ENCODE measurements at places on chromosomes 11 and 22. TPM values are rescaled to one million over a fixed set of nuclear protein-coding genes. Genes with fewer than 3 reads are reported as not detected.

Gene LGALS12
- total RNA-seq: not detected

Gene LRRC10B
- total RNA-seq: not detected

Gene CREBZF
- 37.8 TPM for total RNA-seq

Gene SLC5A4
- total RNA-seq: 2.1 TPM

Gene SYT12
- not detected for total RNA-seq

Gene OVOL1
- total RNA-seq: not detected

Gene GAL3ST1
- under 0.01 TPM for total RNA-seq

Gene TMEM126B
- 51.2 TPM for total RNA-seq

Gene SLC6A5
- not detected for total RNA-seq

Gene SLC22A12
- not detected for total RNA-seq

Gene RASGRP2
- total RNA-seq: 0.81 TPM

Gene GRM5
- 0.18 TPM for total RNA-seq

Gene CDC42BPG
- total RNA-seq: 0.18 TPM

Gene TRIM51
- total RNA-seq: not detected

Gene HBE1
- total RNA-seq: not detected

Gene MRGPRX1
- not detected for total RNA-seq

Gene NFRKB
- 17.6 TPM for total RNA-seq

Gene MPPED1
- total RNA-seq: not detected

Gene AIFM3
- total RNA-seq: 0.47 TPM

Gene PPP1R14B
- total RNA-seq: 313 TPM

Gene LSP1
- total RNA-seq: 1.5 TPM

Gene AGBL2
- total RNA-seq: 0.09 TPM

Gene SUN2
- 80.3 TPM for total RNA-seq

Gene RCOR2
- 0.36 TPM for total RNA-seq

Gene ARFGAP2
- total RNA-seq: 79.1 TPM

Gene AMOTL1
- 35.2 TPM for total RNA-seq

Gene CAVIN3
- total RNA-seq: 119 TPM

Gene MIAT
- total RNA-seq: 0.27 TPM

Gene KIAA1671
- 29.4 TPM for total RNA-seq

Gene SRPRA
- total RNA-seq: 40.0 TPM

Gene POLD3
- total RNA-seq: 11.0 TPM

Gene MPEG1
- total RNA-seq: not detected

Gene OR4A16
- total RNA-seq: not detected

Gene BTBD18
- not detected for total RNA-seq

Gene GNG3
- total RNA-seq: not detected

Gene LRRC32
- 20.5 TPM for total RNA-seq

Gene MS4A15
- total RNA-seq: not detected

Gene SNX32
- total RNA-seq: 0.38 TPM

Gene SMC1B
- not detected for total RNA-seq

Gene RPS3
- 4,193 TPM for total RNA-seq
